ENCODE measurements at places on chromosomes 4 and X. TPM values are rescaled to one million over a fixed set of nuclear protein-coding genes. Genes with fewer than 3 reads are reported as not detected.

Gene DCLK2
- 0.75 TPM for polyA plus RNA-seq

Gene MTTP
- 0.08 TPM for polyA plus RNA-seq

Gene LRRC66
- polyA plus RNA-seq = 0.11 TPM

Gene ADAMTS3
- polyA plus RNA-seq = 0.14 TPM

Gene CENPE
- polyA plus RNA-seq = 2.0 TPM

Gene SOWAHD
- 0.14 TPM for polyA plus RNA-seq

Gene FGFRL1
- 2.3 TPM for polyA plus RNA-seq

Gene PNMA6F
- polyA plus RNA-seq = not detected

Gene MMRN1
- polyA plus RNA-seq = 6.5 TPM

Gene SOX3
- not detected for polyA plus RNA-seq

Gene POU3F4
- not detected for polyA plus RNA-seq

Gene PSAPL1
- polyA plus RNA-seq = 0.39 TPM

Gene CWH43
- 14.4 TPM for polyA plus RNA-seq

Gene RP2
- polyA plus RNA-seq = 5.2 TPM

Gene EMCN
- polyA plus RNA-seq = 2.1 TPM

Gene MANBA
- polyA plus RNA-seq = 4.3 TPM

Gene NAA11
- polyA plus RNA-seq = not detected

Gene ACOX3
- 31.8 TPM for polyA plus RNA-seq

Gene ADAD1
- polyA plus RNA-seq = not detected

Gene SRPK3
- polyA plus RNA-seq = 0.35 TPM

Gene DGAT2L6
- polyA plus RNA-seq = not detected

Gene SLC4A4
- 0.75 TPM for polyA plus RNA-seq

Gene IL1RAPL1
- polyA plus RNA-seq = 0.02 TPM

Gene FMR1
- polyA plus RNA-seq = 18.5 TPM

Gene ELOVL6
- 17.3 TPM for polyA plus RNA-seq

Gene HS3ST1
- 14.5 TPM for polyA plus RNA-seq

Gene MAGEE2
- polyA plus RNA-seq = not detected

Gene GRK4
- polyA plus RNA-seq = 1.7 TPM
